ENCODE measurements at places on chromosomes 6 and 20.

- peaks cover 99% of the 10 kb centered on the region for H3K4me1 ChIP-seq
- no peak overlapping the region for H3K27ac ChIP-seq
- H3K36me3 ChIP-seq, result peaks cover 18% of the 10 kb centered on the region
- no peak for DNase-seq
- H3K27me3 ChIP-seq, result no peaks in the 10 kb centered on the region
These were observed 184.3 kb downstream of the JARID2 start for GRCh38 chr6:15430186-15430585.

GRCh38 chr6:99137314-99137713 is 189.6 kb upstream of the FBXL4 start:
- DNase-seq, result no peak
- H3K4me3 ChIP-seq, result no peak overlapping the region
- no peaks in the 10 kb centered on the region for H3K4me1 ChIP-seq
- no peak overlapping the region for H3K27ac ChIP-seq
- no peaks in the 10 kb centered on the region for H3K36me3 ChIP-seq

DNA sequence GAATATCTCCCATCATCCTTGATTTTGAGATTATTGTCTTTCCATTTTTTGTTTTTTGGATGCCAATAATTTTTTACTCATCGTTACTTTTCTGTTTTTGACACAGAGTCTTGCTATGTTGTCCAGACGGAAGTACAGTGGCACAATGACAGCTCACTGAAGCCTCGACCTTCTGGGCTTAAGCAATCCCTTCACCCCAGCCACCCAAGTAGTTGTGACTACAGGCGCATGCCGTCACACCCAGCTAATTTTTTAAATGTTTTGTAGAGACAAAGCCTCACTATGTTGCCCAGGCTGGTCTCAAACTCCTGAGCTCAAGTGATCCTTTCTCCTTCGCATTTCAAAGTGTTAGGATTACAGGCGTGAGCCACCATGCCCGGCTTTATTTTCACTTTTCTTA is 602.4 kb upstream of the AGPAT4 start:
- DNase-seq, result no peak
- H3K27ac ChIP-seq, result no peak overlapping the region
- H3K4me1 ChIP-seq, result no peaks in the 10 kb centered on the region
- no peaks in the 10 kb centered on the region for H3K27me3 ChIP-seq
- no peak overlapping the region for H3K4me3 ChIP-seq

DNA sequence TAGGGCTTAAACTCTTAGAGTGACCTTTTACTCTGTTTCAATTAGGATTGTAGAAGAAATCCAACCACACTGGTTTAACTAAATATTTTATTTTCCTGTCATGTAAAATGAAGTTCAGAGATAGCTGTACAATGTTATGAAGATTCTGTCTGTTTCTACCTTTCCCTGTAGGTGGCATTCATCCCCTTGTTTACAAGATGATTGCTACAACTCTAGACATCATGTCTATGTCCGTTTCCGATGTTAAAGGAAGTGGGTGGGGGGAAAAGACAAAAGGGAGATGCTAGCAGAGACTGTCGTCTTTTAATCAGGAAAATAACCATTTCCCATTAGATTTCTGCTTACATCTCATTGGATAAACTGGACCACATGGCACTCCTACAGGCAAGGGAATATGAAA is 30.9 kb upstream of the RIMS1 start:
- no peak overlapping the region for H3K4me3 ChIP-seq
- no peaks in the 10 kb centered on the region for H3K27me3 ChIP-seq
- H3K27ac ChIP-seq, result no peak overlapping the region
- no peak for DNase-seq
- no peaks in the 10 kb centered on the region for H3K4me1 ChIP-seq
- H3K36me3 ChIP-seq, result no peaks in the 10 kb centered on the region

DNA sequence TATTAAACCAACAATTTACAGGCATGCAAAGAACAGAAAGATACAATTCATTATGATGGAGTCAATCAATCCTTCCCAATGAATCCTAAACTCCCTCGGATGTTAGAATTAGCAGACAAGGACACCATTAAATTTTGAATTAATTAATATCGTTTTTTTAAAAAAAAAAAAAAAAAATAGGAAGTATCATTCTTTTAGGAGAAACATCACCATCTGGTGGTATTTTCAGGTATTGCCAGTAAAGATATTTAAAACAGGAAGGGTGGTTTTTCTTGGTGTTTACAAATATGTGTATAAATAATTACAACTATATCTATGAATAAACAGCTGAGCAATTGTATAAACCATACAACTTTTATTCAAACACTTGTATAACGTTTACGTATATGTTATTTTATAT is 564.4 kb downstream of the HAO1 start:
- H3K4me3 ChIP-seq, result no peak overlapping the region
- no peaks in the 10 kb centered on the region for H3K4me1 ChIP-seq
- H3K27me3 ChIP-seq, result no peaks in the 10 kb centered on the region
- no peak overlapping the region for H3K27ac ChIP-seq
- no peaks in the 10 kb centered on the region for H3K36me3 ChIP-seq

- no peaks in the 10 kb centered on the region for H3K4me1 ChIP-seq
- no peak for DNase-seq
- no peak overlapping the region for H3K4me3 ChIP-seq
- H3K27ac ChIP-seq, result no peak overlapping the region
- no peaks in the 10 kb centered on the region for H3K36me3 ChIP-seq
These were observed 178.2 kb downstream of the HDGFL1 start for GRCh38 chr6:22747571-22747970.
